ENCODE measurements at places on chromosomes 11 and 22.

GRCh38 chr11:66450560-66450959, 11.9 kb upstream of the MRPL11 start:
- no peak for DNase-seq

DNA sequence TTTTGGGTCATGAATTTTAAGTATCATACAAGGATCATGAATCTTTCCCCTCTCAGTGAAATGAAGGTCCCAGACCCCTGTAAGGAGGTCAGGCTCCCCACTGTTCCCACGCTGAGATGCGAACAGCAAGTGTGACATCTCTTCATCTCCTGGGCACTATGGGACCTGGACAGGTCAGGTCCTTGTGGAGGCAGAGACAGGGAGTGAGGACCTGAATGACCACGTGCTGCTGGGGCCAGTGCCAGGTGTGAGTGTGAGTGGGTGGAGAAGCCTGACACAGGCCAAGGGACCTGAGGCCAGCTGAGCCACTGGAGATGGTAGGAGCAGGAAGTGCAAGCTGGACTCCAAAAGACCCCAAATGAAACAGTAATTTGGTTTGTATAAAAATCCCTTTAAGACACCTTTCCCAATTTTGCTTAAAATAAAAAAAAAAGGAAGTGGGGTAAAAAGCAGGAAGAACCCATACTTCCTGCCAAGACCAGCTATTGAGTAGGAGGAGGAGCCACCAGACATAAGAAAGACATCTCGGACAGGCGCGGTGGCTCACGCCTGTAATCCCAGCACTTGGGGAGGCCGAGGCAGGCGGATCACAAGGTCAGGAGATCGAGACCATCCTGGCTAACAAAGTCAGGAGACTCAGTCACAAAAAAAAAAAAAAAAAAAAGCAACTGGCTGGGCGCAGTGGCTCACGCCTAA, 35.4 kb upstream of the SERPIND1 start:
- DNase-seq = no peak

- peak; percentile 58 for DNase-seq
These were observed 653.4 kb upstream of the LRRC4C start for GRCh38 chr11:42112866-42113265.

- peak; percentile 42 for DNase-seq
These were observed 571 bp downstream of the P2RX6 start for GRCh38 chr22:21015466-21016006.

DNA sequence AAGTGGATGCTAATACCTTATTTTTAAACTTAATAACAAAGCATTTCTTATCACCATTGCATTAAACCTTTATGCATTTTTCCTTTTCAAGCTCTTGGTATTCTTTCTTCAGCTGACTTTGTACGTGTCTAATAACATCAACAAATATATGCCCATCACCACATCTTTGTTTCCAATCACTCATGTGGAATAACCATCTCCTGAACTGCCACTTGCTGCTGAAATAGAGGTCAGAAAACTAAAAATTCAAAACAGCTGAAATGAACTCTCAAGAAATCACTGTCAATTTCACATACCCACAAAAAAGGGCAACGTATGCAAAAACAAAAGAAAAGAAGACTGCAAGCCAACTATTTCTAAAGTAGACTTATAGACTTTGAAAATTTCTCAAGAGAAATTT, 7.4 kb downstream of the MSANTD4 start:
- no peak for DNase-seq

GRCh38 chr22:42356533-42356932, 75.7 kb downstream of the NFAM1 start:
- no peak for DNase-seq

GRCh38 chr11:116590844-116591570, 181.8 kb downstream of the BUD13 start:
- DNase-seq = no peak

DNA sequence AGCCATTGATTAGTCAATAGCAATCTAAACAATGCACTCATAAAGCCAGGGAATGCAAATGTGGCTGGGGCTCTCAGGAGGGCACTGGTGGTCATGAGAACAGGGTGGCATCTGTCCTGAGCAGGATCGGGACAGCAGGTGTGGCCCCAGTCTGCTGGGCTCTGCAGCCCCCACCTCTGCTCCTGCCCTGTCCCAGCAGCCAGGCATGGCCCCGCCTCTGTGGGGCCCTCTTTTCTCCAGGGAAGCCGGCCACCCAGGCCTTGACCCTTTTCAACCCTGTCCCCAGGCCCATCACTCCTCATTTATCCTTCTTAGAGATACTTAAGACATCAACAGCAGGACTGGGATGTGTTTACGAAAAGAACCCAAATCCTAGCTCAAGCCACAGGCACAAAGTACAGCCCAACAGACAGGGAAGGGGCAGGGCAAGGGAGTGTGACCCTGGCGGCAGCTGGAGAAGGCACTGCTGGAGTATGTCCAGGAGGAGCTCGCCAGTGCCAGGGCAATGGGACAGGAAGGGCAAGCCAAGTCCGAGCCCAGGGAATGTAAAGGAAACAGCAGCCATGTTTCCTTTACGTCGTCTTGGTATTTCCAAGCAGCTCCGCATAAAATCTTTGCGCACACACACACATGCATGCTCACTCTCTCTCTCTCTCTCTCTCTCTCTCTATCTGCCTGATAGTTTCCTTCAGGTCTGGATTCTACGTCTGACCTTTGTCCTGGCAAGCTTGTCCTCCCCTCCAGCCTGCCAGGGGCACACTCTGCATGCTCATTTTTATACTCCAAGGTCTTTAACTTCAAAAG, 59.9 kb downstream of the DGCR2 start:
- no peak for DNase-seq

- peak; percentile 61 for DNase-seq
These were observed 29.4 kb downstream of the DAGLA start for GRCh38 chr11:61709572-61709971.

GRCh38 chr11:3684129-3684818, 13.1 kb upstream of the CHRNA10 start:
- no peak for DNase-seq

DNA sequence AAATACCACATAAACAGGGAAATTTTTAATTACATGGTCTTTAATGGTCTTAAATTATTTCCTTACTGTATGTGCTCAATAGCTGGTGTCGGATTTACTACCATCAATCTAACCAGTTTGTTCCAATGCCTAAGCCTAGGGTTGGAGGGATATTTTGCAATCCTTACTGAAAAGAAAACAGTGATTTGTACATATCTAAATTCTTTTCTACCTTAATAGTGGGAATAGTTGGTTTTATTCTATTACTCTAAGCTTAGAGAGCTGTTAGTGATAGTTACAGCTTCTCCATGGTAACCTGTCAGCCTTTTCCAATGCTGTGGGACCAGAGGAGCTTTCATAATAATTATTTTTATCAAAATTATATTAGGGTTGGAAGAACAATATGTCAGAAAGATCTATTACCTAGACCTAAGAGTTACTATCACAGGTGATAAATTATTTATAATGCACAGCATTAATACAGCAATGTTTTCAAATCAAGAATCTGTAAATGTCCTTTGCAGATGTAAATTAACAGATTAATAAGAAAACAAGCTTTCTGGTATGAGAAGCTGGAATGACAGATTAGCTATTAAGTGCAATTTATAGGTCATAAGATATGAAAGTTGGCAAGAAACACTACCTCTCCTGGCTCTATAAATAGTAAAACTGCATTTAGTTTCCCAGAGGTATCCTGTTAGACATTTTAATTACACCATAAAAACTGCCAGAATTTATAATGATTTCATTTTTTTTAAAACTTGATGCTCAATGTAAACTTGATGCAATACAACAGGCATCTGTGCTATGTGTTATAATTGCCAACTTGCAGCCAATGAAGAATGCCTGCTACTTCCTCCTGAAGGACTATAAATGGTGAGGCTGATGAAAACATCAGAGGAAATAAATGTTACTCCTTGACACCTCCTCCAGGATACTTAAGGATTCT, 262.0 kb upstream of the PITPNB start:
- no peak for DNase-seq

GRCh38 chr22:35905894-35906293, 122.7 kb downstream of the RBFOX2 start:
- no peak for DNase-seq

GRCh38 chr11:88555829-88556202, 218.3 kb upstream of the CTSC start:
- no peak for DNase-seq

DNA sequence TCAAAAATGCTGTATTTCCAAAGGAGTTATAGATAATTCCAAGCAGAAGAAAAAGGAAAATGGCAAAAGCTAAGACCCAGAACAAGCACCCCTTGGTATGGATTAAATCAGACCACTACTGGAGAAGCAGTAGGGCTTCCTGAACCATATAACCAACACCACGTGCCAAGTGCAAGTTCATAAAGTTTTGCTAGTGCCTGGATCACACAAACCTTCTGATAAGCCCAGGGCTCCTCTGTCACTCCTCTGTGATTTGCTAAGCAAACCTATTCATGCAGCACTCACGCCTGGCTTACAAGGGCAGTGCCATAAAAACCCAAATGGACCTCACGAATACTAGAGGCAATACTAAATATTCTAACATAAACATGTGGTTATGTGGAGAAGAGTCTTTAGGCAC, 13.3 kb downstream of the LARGE1 start:
- no peak for DNase-seq

DNA sequence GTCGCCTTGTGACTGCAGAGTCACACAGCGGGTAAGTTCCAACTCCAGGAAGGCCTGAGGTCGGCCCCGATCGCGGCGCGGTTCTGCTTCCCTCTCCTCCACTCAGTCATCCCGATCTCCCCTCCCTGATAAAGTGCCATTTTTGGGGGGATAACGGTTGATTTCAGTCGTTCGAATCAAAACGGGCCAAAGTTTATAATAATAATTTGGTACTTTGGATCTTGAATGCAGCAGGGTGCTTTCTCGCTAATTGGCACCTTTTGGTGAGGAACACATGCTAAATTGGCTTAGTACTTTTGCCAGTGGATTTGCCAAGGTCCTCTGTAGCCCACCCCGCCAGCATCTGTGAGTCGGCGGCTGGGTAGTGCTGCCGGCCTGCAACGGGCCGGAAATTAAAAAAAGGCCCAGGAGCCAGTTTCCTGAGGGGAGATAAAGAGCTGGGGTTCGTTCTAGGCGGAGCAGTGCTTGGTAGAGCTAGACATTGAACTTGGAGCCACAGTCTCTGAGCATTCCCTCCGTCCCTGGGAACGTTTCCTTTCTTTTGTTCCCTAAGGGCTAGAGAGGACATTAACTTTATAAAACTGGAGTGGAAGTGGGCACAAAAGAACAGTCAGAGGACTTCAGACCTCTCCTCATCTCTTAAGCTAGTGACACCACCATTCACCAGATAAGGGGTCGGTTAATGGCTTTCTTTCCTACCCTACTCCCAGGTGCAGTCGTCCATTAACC, 997 bp downstream of the UBE2L3 start:
- DNase-seq = peak; percentile 62

- DNase-seq = no peak
These were observed 54.3 kb upstream of the CLMP start for GRCh38 chr11:123249354-123249753.

DNA sequence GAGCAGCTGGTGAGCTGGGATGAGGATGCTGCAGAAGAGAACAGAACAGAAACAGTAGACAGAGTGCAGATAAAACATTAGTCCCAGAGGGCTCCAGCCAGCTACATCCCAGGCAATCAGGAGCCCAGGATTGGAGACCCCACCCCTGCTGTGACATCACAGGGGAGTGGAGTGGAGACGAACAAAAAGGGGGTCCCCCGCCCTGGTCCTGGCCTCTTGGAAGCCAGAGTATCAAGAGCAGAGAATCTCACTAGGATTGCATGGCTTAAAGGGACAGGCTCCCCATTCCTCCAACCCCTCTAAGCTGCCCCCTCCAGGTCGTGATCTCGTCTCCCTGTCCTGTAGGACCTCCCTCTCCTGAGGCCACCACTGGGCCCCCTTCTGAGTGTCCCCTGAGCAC, at the start of gene P2RX3:
Gene P2RX3 (plus strand): TSS at position 211 of the 400 bp plus-strand sequence. CDS start 199 bp downstream, outside the sequence.
- peak; percentile 45 for DNase-seq

DNA sequence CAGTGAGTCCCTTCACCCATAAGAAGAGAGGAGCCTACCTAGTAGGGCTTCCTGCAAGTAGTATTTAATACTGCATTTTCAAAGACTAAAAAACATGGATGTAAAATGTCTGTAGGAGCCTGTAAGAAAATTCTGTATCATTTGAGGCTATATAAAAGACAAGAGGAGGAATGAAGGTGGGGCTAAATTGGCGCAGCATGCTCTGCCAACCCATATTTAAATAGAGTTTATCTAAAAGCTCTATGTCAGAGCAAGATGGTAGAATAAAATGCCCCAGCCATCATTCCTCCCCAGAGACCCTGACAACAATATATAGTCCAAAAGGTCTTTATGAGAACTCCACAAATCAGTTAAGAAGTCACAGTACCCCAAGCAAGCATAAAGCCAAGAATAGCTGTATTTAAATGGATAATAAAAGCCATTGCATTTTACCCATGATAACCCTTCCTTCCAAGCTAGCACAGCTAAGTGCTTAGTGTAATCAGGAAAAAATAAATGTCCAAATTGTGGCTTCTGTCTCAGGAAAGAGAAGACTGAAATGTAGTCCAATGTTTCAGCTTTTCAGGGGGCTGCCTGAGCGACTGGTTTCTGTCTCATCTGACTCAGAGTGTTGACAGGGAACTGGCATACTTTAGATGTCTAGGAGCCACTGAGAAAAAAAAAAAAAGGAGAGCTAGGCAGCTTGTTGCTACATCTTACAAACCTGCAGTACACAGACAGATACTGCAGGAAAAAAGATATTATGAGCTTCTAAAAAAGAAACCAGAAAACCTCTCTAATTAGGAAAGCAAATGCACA, 258.6 kb downstream of the METTL15 start:
- DNase-seq = no peak

DNA sequence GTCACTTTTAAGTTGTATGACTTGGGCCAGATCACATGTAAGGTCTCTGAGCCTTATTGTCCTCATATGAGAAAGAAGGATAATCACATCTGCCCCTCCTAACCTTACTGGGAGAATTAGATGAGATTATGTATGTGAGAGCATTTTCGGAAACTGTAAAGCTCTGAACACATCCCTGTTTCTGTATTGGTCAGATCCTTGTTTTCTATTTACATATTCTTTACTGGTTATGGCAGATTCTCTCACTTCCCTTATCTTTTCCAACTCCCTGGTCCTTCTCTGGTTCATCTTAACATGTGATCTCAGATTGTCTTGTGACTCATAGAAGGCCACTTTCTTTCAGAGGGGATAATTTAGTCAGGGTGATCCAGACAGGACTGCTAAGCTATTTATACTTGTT, 41.8 kb downstream of the CCDC81 start:
- no peak for DNase-seq

DNA sequence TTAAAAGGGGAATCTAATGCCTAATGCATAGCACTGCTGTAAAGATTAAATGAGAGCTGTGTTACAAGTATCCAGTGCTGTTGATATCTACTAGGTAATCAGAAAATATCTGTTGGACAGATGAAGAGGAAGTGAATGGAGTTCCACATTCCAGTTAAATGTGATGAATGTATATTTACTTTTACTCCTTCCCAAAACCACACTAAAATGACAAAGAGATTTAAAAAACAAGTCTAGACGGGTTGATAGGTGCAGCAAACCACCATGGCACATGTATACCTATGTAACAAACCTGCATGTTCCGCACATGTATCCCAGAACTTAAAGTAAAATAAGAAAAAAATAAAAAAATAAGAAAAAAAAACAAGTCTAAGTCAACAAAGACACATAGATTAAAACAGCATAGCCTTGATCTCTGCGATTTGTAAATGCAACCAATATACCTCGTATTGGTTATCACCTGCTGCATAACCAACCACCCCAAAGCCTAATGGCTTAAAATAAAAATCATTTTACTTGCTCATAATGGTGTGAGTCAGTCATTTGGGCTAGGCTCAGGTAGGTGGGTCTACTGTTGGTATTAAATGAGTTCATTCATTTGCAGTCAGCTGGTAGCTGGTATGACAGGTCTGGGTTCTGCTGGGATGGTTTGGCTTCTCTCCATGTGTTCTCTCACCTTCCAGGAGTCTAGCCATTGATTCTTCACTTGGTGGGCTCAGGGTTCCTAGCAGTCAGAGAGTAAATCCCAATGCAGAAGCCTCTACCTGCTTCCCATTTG, 39.7 kb upstream of the SLC6A5 start:
- DNase-seq = no peak
